Activated CD4-positive, alpha-beta T cell treated with anti-CD3 and anti-CD28 coated beads, Interleukin-2, Interleukin-6, amounts not matched to agents 100 ng/mL and 50 ng/mL, durations not matched to agents 16 hours and 8 hours (primary cell): ENCODE measurements at places on chromosomes 3 and 15.

GRCh38 chr3:47261301-47261700 is 21.3 kb downstream of the KIF9 start:
- DNase-seq, result no peak

GRCh38 chr15:39251413-39252133 is 329.3 kb upstream of the THBS1 start:
- DNase-seq, result no peak

DNA sequence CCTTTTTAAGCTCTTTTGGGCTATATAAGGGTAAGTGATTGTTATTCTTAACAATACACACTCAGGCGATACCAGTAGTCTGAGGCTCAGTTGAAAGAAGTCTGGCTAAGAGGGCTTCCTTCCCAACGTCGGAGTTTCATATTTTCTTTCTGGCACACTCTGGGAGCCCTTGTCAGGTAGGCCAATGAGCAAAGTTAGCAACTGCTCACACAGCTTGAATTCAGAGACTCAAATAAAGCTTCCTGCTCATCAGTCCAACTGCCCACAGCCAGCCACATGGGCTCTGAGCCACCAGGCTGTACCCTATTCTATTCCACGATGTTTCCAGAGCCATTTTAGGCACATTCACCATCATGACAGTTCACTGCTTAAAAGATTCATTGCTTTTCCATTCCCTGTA is 155.1 kb upstream of the TBL1XR1 start:
- no peak for DNase-seq

DNA sequence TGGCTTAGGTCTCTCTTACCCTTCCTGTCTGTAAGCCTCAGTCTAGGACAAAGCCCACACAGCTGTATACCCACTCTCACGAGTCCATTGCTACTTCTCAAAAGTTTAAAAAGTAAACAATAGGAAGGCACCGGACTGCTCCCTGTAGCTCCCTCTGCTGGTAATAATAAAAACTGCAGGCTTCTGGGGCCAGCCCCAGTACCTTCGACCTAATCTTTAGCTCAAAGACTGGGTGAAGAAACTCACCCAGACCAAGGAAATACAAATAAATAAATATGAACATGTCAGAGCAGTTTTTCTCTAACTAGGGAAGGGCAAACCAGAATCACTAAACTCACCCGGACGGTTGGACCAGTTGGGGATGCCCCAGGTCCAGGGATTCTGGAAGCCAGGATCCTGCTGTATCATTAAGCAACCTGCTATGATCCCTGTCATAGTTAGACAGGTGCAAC is 5.0 kb downstream of the FAM219B start:
- peak; percentile 81 for DNase-seq

DNA sequence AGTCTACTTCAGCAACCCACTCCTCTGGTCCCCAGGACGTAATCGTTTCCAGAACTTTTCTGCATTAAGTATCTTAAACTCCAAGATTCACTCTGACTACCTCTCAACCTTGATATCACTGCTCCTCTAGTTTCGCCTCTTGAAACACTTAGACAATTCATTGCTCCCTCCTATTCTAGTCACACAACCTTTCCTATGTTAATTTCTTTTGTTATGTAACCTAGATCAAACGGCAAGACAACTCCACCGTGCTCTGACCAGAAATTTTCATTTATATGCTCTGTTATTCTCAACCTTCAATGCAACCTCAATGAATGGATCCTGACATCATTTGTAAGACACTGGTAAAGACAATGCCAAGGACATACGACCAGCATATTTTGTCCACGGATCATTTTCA is 71.3 kb downstream of the CADM2 start:
- DNase-seq, result no peak

GRCh38 chr3:52350981-52351761 is 35.1 kb downstream of the DNAH1 start:
- DNase-seq, result no peak

DNA sequence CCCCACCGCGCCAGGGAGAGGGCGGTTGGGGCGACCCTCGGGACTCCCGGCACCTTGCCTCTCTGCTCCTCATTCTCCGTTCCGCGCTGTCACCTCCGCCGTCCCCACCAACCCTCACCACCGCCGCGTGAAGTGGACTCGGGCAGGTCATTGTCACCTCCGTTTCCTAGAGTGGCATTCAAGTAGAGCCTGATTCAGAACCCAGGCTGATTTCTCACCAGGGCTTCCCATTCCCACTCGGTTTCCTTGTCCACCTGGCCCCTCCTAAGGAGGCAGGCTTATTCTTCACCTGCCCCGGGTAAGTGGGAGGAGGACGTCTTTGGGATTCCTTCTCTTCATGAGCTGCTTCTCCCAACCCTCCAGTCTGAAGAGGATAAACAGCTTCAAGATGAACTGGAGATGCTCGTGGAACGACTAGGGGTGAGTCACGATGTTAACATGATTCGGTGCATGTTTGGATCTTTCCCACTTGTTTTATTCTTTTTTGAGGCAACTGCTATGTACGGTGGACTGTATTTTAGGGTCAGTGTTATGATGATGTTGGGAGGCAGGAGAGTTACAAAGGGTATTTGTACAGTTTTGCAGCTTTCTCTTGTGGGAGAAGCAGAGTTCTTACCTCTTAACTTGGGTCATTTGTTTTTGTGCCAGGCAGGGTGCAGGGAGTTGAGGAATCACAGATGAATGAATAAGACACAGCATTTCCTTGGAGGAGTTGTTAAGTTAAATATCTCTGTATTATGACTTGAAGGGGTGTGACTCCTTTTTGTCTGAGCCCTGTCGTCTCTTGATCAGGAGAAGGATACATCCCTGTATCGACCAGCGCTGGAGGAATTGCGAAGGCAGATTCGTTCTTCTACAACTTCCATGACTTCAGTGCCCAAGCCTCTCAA is 692 bp downstream of the PSMD2 start:
- peak; percentile 14 for DNase-seq

- no peak for DNase-seq
Measured at GRCh38 chr3:182921665-182922355, 58.5 kb downstream of the DCUN1D1 start.
